A549 (cell line): ENCODE measurements at places on chromosomes 16 and 17.

- no peak for DNase-seq
These were observed 58.8 kb downstream of the CLEC19A start for GRCh38 chr16:19344224-19344801.

- peak; percentile 88 for DNase-seq
These were observed 2.7 kb upstream of the TMIGD1 start for GRCh38 chr17:30336369-30337171.

GRCh38 chr16:30151091-30151490 is 28.1 kb upstream of the MAPK3 start:
- no peak for DNase-seq

DNA sequence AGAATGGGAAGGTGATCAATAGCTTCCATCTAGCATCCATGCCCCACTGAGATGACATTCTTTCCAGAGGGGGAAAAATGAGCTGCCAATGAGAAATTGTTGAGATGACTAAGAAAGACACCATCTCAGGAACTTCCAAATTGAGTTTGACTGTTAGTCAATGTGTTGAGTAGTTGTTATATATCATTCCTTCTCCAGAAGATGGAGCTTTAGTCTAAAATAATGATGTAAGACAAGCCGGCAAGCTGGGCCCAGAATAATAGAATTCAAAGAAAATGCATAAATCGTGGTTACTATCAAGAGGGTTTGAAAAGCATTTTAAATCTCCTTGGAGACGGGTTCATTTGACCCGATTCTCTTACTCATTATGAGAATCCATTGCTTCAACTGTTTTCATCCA is 71.0 kb upstream of the ATF7IP2 start:
- DNase-seq, result no peak

GRCh38 chr17:45310380-45311324 is 6.2 kb downstream of the MAP3K14 start:
- no peak for DNase-seq

- DNase-seq, result no peak
These were observed 56.5 kb downstream of the PIGL start for GRCh38 chr17:16273499-16273898.

DNA sequence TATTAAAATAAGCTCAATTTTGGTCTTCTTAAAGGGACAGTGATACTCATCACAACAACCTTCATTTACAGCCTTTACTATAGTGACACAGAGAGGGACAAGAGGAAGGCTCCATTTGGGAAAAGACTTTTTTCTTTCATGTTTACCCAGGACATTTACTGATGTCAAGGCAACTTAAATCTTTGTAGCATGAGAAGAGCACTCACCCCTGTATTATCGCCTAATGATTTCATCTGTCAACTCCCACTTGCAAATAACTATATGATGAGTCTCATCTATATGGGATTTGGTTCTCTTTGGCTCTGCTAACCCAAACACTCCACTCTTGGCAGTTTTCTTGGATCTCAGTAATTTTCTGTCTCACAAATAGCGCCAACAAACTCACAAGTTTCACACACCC is 24.1 kb downstream of the BLMH start:
- DNase-seq, result no peak

DNA sequence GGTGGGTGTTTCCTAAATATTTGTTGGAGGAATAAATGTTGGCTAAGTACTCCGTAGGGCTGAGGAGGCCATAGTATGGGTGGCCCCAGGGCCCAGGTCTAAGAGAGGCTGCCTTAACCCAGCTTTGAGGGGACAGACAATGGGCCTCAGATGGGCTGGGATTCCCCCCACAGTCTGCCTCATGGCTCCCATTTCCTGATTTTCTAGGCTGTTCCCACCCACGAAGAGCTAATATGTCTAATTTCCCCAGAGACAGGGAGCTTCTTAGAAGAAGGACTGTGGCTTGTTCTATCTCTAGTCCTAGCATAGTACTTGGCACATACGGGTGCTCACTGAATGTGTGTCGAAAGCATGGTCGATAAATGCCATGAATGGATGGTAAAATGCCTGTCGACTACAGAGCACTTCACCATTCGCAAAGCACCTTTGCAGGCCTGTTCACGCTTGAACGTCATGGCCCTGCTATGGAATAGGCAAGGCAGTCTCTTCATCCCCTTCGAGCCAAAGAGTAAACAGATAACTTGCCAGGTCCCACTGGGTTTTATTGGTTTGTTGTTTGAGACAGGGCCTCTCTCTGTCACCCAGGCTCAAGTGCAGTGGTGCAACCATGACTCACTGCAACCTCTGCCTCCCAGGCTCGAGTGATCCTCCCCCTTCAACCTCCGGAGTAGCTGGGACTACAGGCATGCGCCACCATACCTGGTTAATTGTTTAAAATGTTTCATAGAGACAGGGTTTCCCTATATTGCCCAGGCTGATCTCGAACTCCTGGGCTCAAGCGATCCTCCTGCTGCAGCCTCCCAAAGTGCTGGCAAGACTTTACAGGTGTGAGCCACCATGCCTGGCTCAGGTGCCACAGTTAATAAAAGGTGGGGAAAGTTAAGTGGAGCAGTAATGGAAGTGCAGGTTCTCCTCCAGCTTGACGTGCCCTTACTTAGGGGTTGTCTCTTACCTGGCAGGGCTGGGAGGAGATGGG is 9.7 kb downstream of the CHAD start:
- DNase-seq, result peak; percentile 48

GRCh38 chr17:41689497-41690299 is 1.0 kb downstream of the EIF1 start:
- no peak for DNase-seq

DNA sequence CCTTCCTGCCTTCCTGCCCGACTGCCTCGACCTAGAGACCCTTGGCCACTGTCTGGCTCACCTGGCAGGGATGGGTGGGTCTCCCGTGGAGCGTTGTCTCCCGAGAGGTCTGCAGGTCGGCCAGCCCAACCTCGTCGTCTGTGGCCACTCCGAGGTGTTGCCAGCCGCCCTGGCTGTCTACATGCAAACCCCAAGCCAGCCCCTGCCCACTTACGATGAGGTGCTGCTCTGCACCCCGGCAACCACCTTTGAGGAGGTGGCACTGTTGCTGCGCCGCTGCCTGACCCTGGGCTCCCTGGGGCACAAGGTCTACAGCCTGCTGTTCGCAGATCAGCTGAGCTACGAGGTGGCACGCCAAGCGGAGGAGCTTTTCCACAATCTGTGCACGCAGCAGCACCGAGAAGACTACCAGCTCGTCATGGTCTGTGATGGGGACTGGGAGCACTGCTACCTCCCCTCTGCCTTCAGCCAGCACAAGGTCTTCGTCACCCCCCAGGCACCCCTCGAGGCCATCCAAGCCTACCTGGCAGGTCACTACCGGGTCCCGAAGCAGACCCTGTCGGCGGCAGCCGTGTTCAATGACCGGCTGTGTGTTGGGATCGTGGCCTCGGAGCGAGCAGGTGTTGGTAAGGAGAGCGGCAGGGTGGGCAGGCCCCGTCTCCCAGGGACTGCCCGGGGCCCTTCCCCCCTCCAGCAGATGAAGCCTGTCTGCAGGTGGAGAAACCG is 75.1 kb upstream of the ENDOV start:
- DNase-seq, result no peak

- DNase-seq, result no peak
These were observed 361.0 kb downstream of the WWOX start for GRCh38 chr16:78460428-78460827.

GRCh38 chr17:41265078-41265477 is at the start of gene KRTAP9-6:
Gene KRTAP9-6, plus strand, starts transcription at chr17:41265378. Its CDS starts 0 bp downstream, at chr17:41265378.
- no peak for DNase-seq
